HFFc6 (cell line): ENCODE measurements at places on chromosomes 7 and 10. TPM values are rescaled to one million over a fixed set of nuclear protein-coding genes. Genes with fewer than 3 reads are reported as not detected.

The SOSTDC1 gene
- not detected in 3 replicates for total RNA-seq

The EPO gene
- not detected in 3 replicates for total RNA-seq

The SEMA3D gene
- total RNA-seq: 16.3 to 23.7 TPM (median 22.1 TPM) in 3 replicates

The GDI2 gene
- 231 to 259 TPM (median 251 TPM) in 3 replicates for total RNA-seq

GRCh38 chr7:92489634-92490033 lies 11.9 kb upstream of the ERVW-1 start:
- no peak for DNase-seq

DNA sequence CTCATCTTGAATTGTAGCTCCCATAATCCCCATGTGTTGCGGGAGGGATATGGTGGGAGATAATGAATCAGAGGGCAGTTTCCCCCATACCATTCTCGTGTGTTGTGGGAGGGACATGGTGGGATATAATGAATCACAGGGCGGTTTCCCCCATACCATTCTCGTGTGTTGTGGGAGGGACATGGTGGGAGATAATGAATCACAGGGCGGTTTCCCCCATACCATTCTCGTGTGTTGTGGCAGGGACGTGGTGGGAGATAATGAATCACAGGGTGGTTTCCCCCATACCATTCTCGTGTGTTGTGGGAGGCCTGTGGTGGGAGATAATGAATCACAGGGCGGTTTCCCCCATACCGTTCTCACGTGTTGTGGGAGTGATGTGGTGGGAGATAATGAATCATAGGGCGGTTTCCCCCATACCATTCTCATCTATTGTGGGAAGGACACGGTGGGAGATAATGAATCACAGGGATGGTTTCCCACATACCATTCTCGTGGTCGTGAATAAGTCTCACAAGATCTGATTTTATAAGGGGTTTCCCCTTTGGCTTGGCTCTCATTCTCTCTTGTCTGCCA lies 271.0 kb downstream of the MAD1L1 start:
- peak; percentile 85 for DNase-seq

DNA sequence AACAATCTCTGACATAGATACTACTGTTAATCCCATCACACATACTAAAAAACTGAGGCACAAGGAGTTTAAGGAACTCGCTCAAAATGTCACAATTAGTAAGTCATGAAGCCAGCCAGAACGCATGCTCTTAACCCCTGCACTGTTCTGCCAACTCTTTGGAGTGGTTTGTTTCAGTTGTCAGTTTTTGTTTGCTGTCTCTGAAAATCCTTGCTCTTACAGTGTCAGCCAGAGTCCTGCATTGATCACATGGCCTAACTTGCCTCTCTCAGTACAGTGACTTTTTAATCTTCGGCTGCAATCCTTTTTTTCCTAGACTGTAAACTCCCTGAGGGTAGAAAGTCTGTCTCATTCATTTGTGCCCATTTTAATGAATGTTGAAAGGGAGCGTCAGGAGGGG lies 753.8 kb downstream of the AUTS2 start:
- no peak for DNase-seq

DNA sequence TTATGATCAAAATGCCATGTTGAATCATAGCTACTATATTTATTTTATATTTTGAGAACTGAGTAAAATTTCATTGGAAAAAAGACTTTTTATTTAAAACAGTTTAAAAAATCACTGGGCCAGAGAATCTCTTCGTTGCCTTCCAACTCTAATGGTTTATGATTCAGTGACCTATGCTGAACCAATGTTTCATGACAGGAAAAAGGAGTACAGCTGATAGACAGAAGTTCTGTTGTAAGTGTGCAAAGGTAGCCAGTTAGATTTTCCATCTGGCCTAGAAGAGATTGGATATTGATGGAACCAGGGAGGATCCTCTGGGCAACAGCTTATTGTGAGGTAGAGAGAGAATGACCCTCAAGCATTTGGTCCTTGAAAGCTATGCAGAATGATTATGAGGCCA lies 745.8 kb downstream of the SUGCT start:
- peak; percentile 43 for DNase-seq

DNA sequence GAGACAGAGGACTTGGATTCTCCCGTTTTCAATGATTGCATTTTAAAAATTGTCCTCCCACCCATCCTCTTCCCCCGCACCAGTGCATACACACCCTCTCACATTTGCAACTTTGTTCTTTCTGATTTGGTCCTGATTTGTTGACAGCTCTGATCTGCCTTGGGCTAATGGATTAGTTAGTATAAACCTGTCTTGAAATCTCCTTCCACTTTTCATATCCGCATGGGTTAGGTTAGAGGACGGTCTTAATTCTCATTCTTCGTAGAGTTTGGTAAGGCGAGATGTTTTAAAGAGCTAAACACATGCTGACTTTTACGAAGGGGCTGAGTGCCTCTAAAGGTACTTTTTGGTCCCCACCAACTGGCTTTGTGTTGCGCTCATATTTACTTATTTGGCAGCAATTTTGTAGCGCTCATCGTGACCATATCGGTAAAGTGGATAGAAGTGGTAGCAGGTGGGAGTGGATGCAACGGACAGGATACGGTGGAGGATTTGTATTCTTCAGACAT lies 1.1 kb downstream of the AHR start:
- no peak for DNase-seq

- DNase-seq: no peak
These were observed 5.5 kb downstream of the PPA1 start for GRCh38 chr10:70227548-70228320.
